ENCODE measurements at places on chromosomes 7 and 10.

DNA sequence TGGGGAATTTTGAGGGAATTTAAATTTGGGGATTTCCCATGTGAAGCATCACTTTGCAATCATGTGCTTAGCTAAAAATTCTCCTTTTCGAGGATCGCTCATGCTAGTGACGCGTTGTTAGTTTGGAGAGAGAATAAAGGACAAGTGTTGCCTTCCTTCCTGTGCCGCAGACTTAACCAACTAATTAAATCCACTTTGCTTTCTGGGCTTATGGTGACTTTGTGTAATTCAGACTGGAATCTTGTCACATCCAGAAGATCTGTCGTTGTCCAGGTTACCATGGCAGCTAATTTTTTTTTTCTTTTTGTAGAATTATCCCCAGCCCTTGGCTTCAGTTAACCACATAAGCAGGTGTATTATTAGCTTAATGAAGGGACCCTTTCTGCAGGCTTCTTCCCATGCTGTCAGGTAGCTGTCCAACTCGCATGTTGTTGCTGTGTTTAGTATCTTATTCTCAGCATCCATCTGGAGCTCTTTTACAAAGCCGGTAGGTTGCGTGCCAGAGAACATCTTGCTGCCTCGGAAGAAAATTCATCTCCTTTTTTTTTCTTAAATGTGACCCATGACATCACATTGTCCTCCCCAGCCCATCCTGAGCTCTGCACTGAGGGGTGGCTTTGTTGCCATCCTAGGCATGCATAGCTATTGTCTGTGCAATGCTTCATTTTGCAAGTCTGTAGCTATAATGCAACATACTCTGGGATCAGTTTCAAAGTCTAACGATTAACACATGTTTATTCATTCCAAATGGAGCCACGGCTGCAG lies 47.2 kb upstream of the NRP1 start:
- no peak for DNase-seq

DNA sequence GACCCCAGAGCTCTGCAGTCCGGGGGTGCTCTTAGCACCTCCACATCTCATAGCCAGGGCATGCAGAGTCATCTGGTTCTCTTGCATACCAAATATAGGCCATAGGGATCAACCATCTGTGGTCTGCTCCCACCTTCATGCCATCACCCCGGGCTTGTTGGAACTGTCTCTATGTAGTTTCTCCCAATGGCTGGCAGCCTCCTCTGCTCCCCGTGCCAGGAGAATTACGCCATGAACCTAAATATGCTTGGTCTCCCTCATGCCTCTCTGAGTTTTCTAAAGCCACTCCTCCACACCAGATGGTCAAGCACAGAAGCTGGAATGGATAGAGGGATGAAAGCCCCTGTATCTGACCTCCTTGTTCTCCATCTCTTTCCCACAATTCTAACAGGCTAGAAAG lies 302.6 kb upstream of the MYO3A start:
- no peak for DNase-seq

GRCh38 chr7:47847207-47847606 lies 101.1 kb downstream of the PKD1L1 start:
- no peak for DNase-seq

DNA sequence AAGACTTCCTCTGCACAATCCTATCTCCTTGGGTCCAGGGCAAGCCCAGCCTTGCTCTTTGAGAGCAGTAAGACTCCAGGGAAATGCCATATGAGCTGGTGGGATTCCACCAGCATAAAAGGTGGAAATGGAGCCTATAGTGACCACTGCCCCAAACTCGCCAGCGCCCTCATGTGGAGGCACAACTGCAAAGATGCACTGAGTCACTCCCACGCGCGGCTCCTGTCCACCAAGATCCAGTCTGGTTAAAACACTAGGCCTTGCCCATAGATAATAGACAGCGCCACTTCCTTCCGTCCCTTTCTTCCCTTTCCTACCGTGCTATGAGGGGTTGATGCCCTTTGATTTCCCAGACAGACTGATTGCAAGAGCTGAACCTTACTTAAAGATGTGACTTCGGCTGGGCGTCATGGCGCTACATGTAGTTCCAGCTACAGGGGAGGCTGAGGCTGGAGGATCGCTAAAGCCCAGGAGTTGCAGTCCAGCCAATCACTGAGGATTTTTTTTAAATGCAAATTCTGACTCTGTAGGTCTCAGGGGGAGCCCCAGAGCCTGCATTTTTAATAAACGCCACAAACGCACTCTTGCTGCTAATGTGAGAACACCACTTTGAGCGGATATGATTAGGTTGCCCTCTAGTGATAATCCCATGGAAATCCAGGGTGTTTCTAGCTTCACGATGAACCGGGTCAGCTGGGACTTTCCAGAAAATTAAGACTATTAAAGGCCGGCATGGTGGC lies 136.5 kb downstream of the EPC1 start:
- DNase-seq: no peak

GRCh38 chr7:73758581-73759138 lies 11.4 kb downstream of the CLDN3 start:
- no peak for DNase-seq

GRCh38 chr7:155194382-155195140 lies 103.1 kb upstream of the INSIG1 start:
- no peak for DNase-seq

DNA sequence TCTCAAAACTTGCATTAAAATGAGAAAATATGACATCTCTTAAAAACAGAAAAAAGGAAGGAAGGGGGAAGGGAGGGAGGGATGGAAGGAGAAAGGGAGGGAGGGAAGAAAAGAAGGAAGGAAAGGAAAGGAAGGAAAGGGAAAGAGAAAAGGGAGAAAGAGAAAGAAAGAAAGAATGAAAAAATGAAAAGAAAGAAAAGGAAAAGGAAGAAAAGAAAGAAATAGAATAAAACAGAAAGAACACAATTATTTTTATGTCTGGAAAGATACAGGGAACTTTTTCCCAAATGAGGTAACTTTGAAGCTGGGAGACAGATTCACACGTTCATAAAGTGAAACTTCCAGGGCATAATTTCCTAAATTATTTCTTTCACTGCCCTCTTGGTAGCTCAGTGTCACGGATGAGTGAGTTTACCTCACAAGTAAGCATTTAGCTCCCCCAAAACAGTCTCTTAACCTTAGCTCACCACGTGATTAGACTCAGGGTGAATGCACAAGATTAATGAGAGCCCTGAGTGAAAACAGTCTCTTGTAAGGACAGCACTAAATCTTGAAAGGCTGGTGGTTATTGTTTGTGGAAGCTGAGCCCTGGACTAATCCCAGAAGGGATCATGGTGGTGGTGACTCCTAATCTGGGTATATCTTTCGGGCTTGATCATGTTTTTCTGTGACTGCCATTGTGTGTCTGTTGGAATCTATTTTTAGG lies 74.1 kb upstream of the HDAC9 start:
- DNase-seq: no peak

DNA sequence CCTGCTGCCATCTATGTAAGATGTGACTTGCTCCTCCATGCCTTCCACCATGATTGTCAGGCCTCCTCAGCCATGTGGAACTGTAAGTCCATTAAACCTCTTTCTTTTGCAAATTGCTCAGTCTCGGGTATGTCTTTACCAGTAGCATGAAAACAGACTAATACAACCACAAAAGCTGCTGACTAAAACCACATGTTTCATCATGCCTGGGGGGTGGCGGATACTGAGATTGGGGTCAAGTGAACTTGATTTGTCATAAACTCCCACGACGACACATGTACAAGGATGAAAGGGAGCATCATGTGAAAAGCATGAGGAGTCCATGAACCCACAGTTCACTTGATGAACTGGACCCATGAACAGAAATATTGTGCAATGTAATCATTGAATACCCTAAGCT lies 134.9 kb upstream of the ANK3 start:
- no peak for DNase-seq

GRCh38 chr10:66366163-66366562 lies 559.7 kb upstream of the LRRTM3 start:
- DNase-seq: no peak

Data from naive thymus-derived CD8-positive, alpha-beta T cell (primary cell).